ENCODE measurements at places on chromosomes 4 and X.

- DNase-seq: no peak
Measured at GRCh38 chrX:109952985-109953905, 49.7 kb upstream of the TMEM164 start.

DNA sequence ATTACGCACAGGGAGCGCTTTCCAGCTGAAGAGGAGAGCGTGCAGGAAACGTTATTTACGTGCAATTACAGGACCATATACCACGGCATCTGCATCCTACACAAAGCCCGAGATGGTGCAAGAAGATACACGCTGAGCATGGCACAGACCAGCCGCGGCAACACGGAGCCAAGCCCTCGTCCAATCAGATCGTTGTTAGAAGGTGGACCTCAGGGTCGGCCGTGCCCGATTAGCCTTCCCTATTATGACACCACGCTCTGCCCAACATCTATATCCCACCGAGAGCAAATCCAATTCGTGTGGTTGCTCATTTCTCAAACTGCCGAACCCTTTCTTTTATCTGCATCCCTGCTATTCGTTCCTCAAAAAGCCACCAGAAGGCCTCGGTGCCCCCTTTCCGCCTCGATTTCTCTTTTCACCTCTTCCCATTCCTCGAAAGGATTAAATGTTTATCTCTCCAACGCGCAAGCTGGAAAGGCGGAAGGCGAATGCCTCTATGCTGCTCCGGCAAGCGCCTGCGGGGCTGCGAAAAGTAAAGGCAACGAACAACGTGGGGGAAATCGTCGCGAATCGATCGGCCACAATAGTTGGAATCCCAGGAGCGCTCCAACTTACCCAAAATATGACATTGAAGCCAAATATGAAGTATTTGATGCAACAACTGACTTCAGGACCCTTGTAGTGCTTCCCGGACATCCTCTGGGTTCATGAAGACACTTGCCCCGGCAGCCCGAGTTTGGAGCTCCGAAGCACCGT is 702 bp downstream of the TSPAN5 start:
- DNase-seq: peak; percentile 40

GRCh38 chr4:87024201-87024600 is 89.4 kb downstream of the AFF1 start:
- DNase-seq: no peak

GRCh38 chr4:130850019-130850524 is 1754.1 kb downstream of the C4orf33 start:
- DNase-seq: peak; percentile 13

- no peak for DNase-seq
Measured at GRCh38 chrX:132636080-132636479, 147.2 kb upstream of the MBNL3 start.

DNA sequence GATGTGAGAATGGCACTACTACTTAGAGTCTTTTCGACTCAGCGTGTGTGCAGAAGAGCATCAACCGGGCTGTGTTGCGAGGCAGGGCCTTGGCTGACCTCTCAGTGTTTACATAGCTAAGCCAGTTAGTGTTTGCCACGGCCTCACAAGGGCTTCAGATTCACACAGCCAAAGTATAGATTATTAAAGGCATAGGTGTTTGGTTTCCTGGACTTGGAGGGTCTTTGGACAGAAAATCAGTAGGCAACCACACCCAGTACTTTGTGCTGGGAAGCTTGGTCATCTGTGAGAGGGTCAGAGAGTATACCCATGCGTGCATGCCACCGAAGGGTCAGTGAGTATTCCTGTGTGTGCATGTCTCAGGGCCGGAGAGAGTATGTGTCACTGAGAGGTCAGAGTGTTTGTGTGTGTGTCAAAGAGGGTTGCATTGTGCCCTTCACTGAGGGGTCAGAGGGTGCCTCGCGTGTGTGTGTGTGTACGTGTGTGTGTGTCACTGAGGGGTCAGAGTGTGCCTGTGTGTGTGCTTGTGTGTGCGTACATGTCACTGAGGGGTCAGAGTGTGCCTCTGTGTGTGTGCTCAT is 69.7 kb upstream of the MSANTD1 start:
- no peak for DNase-seq

GRCh38 chrX:47854474-47854873 is 17.8 kb downstream of the ZNF81 start:
- DNase-seq: no peak

DNA sequence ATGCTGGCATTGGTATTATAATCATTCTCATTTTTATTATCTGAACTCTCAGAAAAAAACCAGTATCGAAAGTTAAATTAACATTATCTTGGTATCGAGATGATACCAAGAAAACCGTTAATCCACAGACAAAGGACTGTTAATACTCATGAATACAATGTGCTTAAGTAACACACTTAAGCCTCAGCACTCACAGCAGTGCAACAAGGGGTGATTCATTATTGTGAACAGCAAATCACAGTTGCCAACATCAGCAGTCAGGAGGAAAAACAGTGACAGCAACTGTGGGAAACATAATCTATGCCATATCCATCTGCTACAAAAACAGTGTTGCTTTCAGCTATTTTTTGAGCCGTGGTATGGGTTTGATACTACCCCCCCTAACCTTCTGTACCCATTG is 210.9 kb upstream of the ATOH1 start:
- DNase-seq: no peak

DNA sequence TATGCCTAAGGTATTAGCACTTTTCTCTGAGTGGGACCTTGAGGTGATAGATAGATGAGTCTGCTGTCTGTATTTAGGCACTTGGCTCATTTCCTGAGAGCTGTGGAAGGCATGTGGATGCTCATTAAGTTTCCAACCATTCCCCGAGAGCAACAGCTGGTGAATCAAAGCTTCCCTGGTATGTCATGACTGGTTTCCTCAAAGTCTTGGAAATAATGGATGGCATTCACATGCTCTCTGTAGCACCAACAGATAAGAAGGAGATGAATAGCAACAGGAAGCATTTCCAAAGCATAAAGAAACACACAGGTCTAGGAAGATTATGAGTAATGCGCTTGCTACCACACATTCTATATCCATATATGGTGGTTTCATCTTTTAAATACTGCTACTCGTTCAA is 118.3 kb upstream of the ETNPPL start:
- no peak for DNase-seq

DNA sequence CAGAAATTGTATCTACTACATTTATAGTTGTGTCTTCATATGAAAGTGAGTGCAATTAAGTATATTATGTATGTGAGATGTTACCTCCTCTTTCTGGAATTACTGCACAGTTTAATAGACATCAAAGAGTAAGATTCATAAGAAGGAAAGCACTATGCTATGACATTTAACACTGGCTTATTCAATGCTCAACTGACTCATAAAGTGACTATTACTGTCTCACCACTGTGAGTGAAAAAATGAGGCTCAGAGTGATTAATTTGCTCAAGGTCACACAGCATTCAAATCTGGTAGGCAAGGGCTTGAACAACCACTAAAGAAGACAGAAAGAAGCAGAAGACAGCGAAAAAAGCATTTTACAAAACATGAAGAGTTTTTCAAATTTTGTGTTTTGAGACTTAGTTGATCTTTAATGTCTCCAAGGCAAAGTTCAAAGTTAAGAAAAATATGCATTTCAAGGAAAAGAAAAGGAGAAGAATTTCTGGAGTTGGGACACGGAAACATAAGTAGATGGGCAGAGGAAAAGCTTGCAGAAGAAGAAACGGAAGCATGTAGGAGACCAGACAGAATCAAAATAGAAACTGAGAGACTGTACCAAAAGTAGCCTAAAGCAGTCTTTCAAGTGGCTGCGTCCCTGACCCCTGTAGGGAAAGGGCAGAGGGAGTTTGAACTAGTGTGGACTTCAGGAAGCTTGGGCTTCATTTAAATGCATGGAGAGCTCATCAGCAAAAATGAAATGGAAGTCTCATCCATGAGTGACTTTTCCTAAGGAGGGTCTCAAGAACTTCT is 66.3 kb downstream of the KCNIP4 start:
- no peak for DNase-seq

- no peak for DNase-seq
Measured at GRCh38 chr4:3250956-3251690, 2.2 kb downstream of the MSANTD1 start.

DNA sequence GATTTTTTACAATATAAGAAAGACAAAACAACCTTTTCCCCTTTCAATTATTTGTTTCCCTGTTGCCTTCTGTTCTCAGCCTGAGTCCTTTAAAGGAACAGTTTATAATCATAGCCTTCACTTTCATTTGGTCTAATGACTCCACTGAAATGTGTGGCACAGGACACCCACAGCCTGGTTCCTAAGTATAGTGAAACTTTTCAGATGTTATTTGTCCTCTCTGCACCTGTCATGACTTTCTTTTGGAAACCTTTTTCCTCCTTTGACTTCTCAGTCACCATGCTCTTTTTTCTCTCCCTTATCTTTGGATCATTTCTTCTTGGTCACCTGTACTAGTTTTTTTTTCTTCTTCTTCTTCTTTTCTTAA is 237.8 kb upstream of the ANXA3 start:
- DNase-seq: no peak

- no peak for DNase-seq
Measured at GRCh38 chr4:2365054-2365912, 53.2 kb downstream of the ZFYVE28 start.

- no peak for DNase-seq
Measured at GRCh38 chr4:83112231-83112630, 2.3 kb downstream of the PLAC8 start.

DNA sequence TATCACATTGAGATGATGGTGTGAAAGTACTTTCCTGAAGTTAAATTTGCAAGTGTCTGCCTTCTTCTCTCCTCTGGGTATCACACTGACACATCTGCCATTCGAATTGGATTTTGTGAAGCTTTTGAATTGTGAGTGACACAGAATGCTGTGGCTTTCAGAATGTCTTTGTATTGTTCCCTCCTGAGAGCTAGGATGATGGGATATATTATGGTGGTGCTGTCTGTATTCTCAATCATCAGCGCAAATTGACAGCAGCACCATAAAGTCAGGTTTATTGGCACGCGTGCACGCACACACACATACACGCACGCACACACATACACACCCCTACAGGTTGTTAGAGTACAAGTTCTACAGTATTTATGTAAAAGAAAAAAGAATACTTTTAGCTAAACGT is 143.3 kb downstream of the AWAT2 start:
- DNase-seq: no peak

DNA sequence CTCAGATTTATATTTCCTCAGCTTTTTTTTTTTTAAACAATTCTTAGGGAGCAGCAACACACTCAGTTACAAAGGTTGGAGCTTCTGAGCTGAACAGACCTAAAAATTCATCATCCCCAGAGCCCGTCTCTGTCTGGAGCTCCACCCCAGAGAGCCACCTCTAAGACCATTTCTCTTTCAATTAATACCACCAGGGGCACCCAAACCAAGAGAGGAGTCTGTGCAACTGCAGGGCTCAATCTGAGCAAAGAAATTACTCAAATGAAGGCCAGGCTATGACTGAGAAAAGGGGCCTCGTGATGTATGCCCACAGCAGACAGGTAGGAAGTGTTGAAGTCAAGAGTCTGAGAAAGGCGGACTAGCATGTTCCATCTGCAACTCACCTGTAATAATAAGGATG is 95.5 kb downstream of the C4orf51 start:
- DNase-seq: no peak

DNA sequence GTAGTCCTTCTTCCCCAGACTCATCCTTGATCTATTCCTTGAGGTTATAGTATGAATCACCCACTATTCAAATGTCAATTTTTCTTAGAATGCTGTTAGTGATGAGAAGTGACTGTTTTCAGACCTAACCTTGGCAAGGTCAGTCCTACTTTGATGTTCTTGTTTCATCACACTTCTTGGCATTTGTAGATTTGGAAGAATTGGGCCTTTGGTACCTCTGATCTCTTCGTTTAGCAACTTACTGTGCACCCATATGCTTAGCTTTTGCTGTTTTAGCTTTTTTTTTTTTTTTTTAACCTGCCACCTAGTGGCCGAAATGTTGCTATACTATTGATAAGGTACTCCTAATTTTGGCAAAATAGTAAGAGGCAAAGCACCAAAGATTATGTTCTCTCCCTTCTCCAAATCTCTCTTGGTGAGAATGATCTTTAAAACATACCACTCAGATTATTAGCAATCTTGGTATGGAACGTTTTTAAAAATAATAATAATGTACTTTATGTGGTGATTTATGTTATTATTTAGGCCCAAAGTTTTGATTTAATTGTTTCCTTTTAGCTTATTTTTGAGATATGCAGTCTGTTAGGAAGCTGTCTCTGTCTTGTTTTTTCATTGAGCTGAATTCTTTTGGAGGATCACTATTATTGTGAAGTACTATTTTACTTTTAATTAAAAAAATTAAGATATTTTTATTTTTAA is 16.6 kb downstream of the DCK start:
- no peak for DNase-seq

DNA sequence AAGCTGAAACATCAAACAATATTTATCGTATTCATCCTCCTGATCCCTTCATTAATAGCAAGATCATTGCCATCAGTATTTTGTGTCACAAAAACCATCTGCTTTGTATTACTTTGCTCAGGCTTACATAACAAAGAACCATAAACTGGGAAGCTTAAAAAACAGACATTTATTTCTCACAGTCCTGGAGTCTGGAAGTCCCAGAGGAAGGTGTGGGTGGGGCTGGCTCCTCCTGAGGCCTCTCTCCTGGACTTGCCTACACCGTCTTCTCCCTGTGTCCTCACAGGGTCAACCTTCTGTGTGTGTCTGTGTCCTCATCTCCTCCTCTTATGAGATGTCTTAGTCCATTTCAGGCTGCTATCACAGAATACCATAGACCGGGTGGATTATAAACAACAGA is 61.3 kb upstream of the MXRA5 start:
- no peak for DNase-seq

DNA sequence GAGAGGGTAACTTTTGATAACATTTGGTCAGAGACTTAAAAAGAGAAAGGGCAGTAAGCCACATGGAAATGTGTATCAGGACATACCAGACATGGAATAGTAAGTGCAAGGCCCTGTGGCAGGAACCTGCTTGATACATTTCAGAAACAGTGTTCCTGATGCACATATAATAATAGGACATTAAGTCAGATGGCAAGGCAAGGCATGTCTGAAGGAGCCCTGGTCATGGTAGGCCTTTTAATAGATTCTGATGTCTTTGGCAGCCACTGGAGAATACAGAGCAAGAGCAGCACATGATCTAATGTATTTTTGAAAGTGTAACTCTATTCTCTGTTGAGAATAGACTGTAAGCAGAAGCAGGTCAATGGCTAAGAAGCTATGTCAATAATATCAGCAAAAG is 279.7 kb downstream of the CAMK2D start:
- DNase-seq: no peak

- DNase-seq: no peak
Measured at GRCh38 chrX:3581609-3582108, 131.8 kb downstream of the PRKX start.

DNA sequence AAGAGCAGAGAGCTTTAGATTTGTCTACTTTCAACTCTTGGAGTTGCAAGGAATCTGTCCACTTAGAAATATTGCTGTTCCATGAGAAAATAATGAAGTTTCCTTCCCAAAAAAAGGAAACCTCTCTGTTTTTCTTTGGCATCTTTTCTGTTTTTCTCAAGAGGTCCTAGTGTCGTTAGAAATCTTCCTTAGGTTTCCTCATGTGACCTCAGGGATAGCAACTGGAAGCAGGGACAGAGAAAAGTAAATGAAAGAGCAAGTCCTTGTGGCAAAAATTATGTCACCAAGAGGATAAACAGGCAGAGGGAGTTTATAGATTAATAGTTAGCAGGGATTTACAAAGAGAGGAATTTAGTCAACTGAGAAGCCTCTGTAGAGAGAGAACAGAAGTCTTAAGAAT is 478.4 kb upstream of the ADGRL3 start:
- no peak for DNase-seq

- no peak for DNase-seq
Measured at GRCh38 chr4:4752576-4753401, 106.7 kb upstream of the MSX1 start.
